ENCODE measurements at places on chromosomes 2 and 18. TPM values are rescaled to one million over a fixed set of nuclear protein-coding genes. Genes with fewer than 3 reads are reported as not detected.

DNA sequence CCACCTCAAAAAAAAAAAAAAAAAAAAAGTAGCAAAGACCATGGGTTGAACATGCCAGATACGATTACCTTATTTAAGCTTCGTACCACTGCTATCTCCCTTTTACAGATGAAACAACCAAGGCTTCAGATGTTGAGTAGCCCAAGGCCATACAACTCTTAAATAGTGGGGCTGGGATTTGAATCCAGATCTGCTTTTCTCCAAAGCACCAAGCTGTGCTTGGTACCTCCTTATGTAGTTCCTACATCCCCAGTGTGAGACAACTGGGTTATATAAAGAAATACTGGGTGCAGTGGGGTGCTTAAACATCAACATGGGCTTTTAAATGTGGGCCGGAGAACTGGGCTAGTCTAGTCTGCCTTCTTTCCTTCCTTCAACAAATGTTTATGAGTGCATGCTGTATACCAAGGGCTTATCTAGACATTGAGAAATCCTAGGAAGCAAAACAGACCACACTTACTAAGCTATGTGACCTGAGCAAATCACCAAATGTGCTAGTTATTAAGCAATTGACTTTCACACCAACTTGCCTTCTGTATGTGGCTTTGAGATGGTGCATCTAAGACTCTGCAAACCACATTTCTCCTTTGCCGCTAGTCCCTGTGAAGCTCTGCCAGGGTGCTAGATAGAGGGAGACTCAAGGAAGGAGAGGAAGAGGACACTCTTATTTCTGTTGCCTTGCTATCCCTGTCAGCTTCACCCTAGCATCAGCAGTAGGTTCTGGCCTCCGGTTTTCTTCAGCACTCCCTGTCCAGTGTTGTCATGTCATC is 206.8 kb upstream of the FBXO11 start:
- no peak for DNase-seq

DNA sequence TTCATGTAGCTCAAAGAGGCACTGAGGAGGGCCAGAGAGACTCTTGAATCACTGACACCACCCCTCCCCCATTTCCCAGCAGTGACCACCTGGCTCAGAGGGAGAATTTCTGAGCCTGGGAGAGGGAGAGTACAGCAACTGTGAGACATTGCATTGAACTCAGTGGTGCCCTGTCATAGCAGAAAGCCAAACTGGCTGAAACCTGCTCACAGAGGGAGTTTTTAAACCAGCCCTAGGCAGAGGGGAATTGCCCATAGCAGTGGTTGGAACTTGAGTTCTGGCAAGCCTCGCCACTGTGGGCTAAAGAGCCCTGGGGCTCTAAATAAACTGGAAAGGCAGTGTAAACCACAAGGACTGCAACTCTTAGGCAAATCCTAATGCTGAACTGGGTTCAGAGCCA is 243.1 kb downstream of the ADCYAP1 start:
- DNase-seq: no peak

- peak; percentile 81 for DNase-seq
Measured at GRCh38 chr2:111054791-111055691, 65.7 kb upstream of the BCL2L11 start.

DNA sequence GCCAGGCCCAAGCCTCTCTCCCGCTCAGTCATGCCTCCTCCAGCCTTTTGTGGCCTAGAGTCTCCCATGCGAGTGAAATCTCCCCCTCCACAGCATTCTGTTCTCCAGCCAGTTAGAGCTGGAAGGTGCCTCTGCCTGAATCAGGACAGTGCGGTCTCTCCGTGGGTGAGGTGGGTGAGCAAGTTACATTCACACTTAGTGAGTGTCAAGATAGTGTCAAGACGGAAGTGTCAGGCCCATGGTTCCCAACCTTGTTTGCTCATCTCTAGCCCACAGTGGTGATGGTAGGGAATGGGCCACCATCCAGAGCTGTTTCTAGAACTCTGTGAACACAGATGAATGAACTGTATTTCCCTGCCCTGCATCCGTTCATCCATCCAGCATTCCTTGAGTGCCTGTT is 59.5 kb downstream of the LPIN1 start:
- DNase-seq: no peak

Gene ASNSD1
- 39.9 TPM for total RNA-seq

GRCh38 chr2:208000701-208001395 is 24.5 kb downstream of the PLEKHM3 start:
- no peak for DNase-seq

DNA sequence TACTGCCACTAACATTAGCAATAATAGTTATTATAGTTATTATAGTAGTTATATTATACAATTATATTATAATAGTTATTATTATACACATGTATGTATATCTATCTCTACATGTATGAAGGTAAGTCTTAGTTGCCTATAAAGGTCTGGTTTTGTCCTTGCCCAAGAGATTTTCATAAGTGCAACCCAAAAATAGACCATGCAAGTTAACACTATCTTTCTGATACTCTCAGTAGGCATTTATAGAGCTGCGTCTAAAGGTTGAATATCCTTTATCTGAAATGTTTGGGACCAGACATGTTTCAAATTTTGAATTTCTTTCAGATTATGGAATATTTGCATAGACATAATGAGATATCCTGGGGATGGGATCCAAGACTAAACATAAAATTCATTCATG is 175.4 kb downstream of the MEMO1 start:
- DNase-seq: no peak

DNA sequence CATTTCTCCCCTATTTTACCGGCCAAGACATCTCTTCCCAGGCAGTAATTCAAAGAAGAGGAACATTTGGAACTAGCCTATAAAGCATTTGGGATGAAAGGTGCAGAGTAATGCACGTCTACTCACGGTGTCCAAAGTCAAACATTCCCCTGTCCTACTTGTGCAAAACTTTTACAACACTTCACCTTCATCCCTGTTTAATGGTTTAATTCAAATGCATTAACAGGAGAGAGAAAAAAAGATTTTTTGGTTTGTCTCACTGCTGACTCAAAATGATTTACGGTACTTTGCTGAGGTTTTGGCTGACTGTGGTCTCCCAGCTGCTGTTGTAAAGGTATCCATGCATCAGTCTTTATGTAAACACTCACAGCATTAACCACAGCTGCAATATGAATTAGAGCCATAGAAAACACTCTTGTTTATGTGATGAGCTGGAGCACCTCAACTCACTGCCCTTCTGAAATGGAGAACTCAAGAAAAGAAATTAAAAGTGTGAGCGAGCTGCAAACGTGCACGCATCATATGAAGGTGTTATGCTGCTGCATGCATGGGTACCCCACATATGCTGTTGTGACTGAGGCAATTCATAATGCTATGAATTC is 220.5 kb downstream of the PIEZO2 start:
- no peak for DNase-seq

DNA sequence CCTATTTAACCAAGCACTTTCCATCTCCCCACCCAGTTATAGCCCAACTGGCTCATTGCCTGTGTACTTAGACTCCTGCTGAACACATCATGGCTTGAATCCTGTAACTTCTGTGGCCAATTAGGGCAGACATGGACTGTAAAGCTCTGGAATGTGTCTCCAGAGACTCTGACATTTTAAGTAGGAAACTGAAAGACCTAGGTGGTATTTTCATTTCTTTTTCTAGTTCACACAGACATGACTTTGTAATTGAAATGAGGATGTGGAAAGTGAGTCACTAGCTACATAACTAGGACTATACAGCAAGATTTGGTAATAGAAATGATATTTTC is 12.2 kb downstream of the DOK1 start:
- peak; percentile 52 for DNase-seq

Gene TRIM43
- not detected for total RNA-seq

Gene TNFAIP6
- 2.3 TPM for total RNA-seq

DNA sequence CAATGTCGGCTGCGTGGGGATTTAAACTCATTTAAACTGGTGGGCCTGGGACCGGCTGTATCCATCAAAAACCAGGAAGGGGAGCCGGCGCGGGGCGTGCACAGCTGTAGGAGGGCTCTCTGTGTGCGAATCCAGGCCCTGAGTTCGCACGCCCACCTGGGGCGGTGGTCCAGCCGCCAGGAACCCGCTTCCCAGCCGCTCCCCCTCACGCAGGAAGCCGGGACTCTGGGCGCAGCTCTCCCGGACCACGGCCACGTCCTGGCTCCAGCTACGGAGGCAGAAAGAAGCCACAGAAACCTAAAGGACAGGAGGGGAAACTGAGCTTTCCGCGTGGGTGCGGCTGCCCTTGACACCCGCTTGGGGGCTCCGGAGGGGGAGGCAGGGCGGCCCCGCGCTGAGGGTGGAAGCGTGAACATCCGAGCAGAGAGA is 80.6 kb downstream of the GFPT1 start:
- no peak for DNase-seq

- no peak for DNase-seq
Measured at GRCh38 chr2:101734505-101735165, 37.1 kb downstream of the MAP4K4 start.

DNA sequence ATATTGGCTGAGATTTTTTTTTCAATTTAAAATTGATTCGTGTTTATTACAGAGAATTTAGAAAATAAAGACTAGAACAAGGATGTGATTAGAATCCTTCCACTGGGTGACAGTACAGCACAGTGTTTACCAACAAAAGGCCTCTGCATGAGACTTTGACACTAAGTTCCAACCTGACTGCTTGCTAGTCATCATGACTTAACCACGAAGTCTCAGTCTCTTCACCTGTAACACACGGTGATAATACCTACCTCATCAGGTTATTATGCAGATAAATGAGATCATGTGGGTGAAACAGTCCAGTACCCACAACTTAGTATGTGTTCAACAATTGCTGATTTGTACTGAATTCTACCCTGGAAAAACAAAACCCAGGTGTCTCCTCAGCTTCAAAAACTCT is 151.2 kb downstream of the STK39 start:
- DNase-seq: no peak
